ENCODE measurements at places on chromosomes 3 and 15.

DNA sequence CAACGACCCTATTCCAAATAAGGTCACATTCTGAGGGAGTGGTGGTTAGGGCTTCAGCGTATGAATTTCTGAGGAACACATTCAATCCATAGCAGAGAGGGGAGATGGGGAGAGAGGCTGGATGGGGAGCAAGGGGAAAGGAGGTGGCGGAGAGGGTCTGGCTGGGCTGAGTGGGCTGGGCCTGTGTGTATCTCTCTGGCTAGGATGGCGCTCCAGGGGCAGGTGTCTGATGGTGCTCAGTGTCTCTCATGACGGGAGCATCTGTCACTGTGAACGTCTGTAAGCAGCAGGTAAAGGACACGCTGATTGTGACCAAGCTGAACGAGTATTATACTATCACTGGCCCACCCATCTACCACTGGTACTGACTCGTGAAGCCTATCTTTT, 159.6 kb downstream of the XXYLT1 start:
- DNase-seq: no peak

- no peak for DNase-seq
These were observed 1.8 kb downstream of the GORASP1 start for GRCh38 chr3:39105687-39106063.

GRCh38 chr3:143847787-143848631, at the start of gene SLC9A9:
Gene SLC9A9, minus strand, starts transcription at chr3:143848468. Its CDS starts 146 bp downstream, at chr3:143848322.
- peak; percentile 7 for DNase-seq

- peak; percentile 40 for DNase-seq
These were observed 878 bp downstream of the SPPL2A start for GRCh38 chr15:50764461-50765194.

DNA sequence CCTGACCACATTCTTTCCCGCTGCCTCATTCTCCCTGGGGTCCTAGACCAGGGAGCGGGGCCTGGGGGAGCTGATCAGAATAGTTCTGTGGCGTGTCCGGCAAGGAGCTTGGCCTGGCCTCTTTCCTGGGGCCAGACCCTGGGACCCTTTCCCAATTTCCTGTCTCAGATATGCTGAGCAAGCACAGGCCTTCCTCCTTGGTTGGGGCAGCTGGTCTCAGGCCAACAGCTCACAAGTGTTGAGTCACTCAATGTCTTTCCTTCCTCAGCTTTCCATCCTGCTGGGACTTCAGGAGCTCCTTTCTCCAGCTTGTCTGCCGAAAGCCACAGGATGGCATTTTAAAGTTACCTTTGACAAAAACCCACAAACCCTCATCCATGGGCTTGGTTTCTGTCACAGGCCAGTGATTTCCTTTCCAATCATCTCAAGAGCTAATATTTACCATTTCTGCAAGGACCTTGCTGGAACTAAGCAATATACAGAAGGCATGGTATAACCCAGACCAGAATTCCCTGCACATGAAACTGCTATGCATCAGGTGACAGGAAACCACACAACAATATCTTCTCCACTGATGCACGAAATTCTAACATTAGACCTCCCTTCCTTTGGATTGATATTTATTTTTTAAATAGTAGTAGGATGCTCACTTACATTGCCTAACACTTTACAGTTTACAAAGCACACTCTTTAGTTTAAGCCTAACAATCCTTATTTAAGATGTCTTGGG, 19.5 kb upstream of the TIMP4 start:
- no peak for DNase-seq

DNA sequence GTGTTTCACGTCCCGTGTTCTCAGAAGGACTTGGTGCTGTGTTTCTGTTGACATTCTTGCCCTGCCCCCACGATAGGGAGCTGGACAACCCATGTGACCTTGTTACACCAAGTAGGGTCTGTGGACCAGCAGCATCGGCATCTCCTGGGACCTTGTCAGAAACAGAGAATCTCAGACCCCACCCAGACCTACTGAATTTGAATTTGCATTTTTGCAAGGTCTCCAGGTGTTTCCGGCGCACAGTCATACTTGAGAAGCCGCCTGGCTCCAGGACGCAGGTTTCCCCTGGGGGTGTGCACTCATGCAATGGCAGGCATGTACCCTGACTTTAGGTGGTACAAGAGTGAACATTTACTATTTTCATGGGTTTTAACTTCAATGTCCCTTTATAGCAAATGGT, 117.9 kb downstream of the TLE3 start:
- DNase-seq: no peak

- no peak for DNase-seq
These were observed 131.1 kb upstream of the GADL1 start for GRCh38 chr3:31025541-31025940.

GRCh38 chr3:185488465-185488864, 10.4 kb downstream of the TMEM41A start:
- no peak for DNase-seq

DNA sequence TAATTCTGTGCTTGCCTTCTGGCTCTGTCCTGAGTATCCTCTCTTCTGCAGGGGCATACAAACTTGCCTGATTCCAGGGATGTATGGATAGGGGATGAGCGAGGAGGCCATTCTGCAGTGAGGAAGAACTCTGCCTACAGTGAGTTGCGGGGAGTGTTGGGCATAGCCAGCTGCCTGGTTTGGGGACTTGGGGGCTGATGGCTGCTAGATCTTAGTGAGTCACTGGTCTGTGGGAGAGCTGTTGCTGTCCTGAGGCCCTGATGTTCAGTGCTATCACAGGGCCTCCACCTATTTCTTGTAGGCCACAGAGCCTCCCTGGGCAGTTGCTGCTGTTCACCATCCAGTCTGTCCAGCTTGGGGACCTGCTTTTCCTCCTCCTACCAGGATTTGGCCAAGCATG, 20.3 kb downstream of the CDAN1 start:
- no peak for DNase-seq

DNA sequence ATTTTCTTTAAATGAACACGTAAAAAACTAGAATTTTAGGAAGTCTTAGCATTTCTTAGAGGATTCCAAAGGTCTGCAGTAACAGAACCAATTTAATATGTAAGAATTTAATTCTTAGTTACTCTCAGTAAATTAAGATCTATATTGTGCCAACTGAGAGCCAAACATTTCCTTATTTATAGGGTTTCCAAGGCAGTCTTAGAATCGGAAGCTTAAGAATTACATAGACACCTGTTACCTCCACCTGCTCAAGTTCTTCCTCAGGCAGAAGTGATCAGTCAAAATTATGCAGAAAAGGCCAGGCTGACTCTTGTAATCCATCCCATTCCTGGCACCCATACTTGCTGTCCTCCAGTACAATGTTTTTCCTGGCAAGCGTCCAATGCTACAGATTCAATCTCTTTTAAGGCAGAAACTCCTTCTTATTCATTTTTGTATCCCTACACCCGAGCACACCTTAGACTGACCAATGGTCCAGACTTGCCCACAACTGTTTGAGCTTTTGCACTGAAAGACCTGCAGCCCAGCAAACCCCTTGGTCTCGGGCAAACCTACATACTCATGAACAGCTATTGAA, 64.3 kb downstream of the NCEH1 start:
- DNase-seq: no peak

DNA sequence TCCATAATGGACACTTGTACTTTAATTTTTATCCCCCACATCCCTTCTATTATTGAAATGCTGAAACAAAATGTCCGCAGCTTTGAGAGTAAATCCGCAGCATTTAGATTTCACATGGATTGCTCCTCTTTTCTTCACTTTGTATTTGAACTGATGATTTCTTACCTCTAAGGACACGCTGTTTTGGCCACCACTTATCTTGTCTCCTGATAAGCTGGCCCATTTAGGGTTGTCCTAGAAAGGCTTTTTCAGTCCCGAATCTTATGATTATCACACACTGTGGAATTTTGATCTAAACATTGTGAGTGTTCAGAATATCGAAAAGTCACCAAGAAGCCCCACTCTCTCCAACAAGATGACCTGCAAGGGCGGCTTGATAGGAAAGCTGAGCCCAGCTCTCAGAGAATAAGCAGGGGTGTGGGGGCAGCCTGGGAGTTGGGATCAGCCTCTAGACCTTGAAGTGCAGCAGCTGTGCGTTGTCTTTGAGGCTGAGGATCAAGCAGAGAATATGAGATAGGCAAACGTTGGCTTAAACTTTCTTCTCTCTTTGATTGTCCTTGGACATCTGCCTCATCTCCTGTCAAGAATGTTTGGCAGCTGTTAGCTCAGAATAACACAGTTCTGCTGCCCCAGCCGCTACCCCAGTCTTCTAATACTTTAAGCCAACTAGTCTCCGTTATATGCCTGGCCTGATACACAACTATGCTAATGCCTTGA, 399.7 kb upstream of the NR2F2 start:
- no peak for DNase-seq

DNA sequence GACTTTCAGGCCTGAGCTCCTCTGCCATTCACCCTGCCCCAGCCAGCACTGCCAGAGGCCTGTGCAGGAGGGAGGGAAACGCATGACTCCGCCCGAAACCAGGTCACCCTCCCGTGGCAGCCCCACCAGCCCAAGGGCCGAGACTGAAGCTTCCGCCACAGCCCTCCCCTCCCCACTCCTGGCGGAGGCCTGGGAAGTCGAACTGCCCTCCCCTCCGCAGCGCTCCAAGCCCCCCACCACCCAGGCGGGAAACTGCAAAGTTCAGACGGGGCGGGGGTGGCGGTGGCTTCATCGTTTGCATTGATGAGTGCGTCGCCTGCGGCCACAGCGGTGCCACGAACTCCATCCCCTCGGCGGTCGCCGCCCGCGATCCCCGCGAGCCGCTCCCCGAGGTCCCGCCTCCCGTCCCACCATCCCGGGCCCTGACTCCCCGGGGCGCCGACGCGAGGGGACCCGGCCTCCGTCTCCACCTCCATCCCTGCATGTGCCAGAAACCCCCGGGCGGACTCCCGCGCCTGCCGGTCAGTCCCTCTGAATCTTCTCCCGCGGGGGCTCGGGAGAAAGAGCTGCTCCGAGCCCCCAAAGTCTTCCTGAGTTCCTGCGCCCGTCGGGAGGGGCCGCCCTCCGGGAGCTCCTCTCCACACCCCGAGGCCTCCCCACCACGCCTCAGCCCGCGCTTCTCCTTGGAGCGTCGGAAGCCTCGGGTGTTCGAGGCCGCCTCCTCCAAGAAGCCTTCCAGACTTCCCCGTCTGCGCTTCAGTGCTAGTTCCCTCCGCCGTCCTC, 698 bp downstream of the MELTF start:
- DNase-seq: no peak

GRCh38 chr15:32869776-32870175, 152.0 kb downstream of the GREM1 start:
- no peak for DNase-seq

- no peak for DNase-seq
These were observed 429.2 kb downstream of the OTOL1 start for GRCh38 chr3:161925749-161926360.
